ENCODE measurements at places on chromosomes 1 and 21. TPM values are rescaled to one million over a fixed set of nuclear protein-coding genes. Genes with fewer than 3 reads are reported as not detected.

- no peak overlapping the region for H3K4me3 ChIP-seq
- H3K27me3 ChIP-seq = no peaks in the 10 kb centered on the region
- H3K36me3 ChIP-seq = no peaks in the 10 kb centered on the region
- no peaks in the 10 kb centered on the region for H3K4me1 ChIP-seq
- DNase-seq = no peak
Measured at GRCh38 chr1:185487936-185488335, 170.9 kb upstream of the IVNS1ABP start.

GRCh38 chr1:209402697-209403096 is 180.8 kb upstream of the CAMK1G start:
- no peak overlapping the region for H3K4me3 ChIP-seq
- no peaks in the 10 kb centered on the region for H3K4me1 ChIP-seq
- no peaks in the 10 kb centered on the region for H3K36me3 ChIP-seq
- H3K27me3 ChIP-seq = peaks cover 9% of the 10 kb centered on the region
- H3K27ac ChIP-seq = no peak overlapping the region

GRCh38 chr21:20999659-21000058 is 1.4 kb downstream of the NCAM2 start:
- DNase-seq = peak; percentile 47
- H3K27me3 ChIP-seq = peaks cover 25% of the 10 kb centered on the region
- H3K27ac ChIP-seq = no peak overlapping the region
- H3K4me1 ChIP-seq = peaks cover 16% of the 10 kb centered on the region
- no peak overlapping the region for H3K4me3 ChIP-seq

DNA sequence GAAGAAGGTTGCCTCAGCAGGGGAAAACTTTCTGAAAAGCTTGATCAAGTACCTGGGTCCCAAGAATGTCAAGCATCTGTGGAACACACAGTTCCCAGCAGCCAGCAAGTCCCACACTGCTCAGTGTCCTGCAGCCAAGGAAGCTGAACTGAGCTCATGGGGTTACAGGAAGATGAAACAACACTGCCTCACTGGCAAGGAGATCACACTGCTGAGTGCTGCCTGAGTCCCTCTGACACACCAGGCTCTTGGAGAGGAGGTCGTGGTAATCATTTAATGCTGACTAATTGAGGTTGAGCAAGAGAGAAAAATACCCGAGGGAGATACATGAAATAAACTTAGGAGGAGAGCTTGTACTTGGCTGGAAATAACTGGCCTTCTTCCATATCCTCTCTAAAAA is 75.2 kb downstream of the MPZL1 start:
- H3K4me3 ChIP-seq = no peak overlapping the region
- H3K27me3 ChIP-seq = no peaks in the 10 kb centered on the region
- H3K4me1 ChIP-seq = peaks cover 9% of the 10 kb centered on the region
- DNase-seq = peak; percentile 42
- peaks cover 2% of the 10 kb centered on the region for H3K36me3 ChIP-seq

Gene CTH
- 26.0 TPM for total RNA-seq

Gene CLDN17
- total RNA-seq = not detected

Gene FCRL6
- not detected for total RNA-seq

DNA sequence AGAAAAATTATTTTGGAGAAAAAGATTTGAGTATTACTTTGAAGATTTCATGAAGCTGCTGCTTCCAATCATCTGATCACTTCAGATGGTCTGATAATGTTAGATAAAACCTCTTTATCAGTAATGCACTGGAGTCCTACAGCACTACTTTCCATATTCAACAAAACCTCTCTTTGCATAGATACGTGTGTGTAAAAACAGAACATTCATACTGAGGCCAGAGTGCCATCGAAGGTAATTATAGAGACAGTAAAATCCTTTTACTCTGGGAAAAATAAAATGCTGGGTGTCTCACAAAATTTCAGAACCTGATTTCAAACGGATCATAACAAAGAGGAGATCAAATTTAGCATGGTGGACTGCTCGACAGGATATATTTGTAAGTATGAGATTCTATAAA is at the start of gene RGS13:
RGS13 (plus strand) TSS at position 209 of the 400 bp plus-strand sequence. CDS start 8,188 bp downstream, outside the sequence.
- H3K4me1 ChIP-seq = peaks cover 11% of the 10 kb centered on the region
- no peak for DNase-seq
- H3K27me3 ChIP-seq = peaks cover 4% of the 10 kb centered on the region
- no peak within 1 kb of the TSS for H3K27ac ChIP-seq

DNA sequence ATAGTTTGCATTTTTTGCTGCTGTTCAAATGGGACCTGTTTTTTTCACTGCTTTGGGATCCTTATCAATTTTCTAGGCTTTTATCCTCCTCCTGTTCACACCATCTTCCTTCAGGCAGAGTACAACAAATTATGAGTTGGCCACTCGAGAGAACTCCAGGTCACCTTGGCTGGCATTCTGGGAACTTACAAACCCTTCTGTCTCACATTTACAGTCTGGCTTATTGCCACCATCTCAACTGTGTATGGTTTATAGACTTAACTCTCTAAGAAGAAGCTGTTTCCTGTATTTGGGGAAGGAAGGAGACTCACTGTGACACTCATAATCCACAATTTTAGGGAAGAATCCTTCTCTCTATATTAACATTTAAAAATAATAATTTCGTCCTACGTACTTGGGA is 5.4 kb upstream of the ZNF691 start:
- H3K4me3 ChIP-seq = no peak overlapping the region
- DNase-seq = no peak
- no peaks in the 10 kb centered on the region for H3K27me3 ChIP-seq
- no peak overlapping the region for H3K27ac ChIP-seq

Gene PSMB4
- total RNA-seq = 352 TPM

DNA sequence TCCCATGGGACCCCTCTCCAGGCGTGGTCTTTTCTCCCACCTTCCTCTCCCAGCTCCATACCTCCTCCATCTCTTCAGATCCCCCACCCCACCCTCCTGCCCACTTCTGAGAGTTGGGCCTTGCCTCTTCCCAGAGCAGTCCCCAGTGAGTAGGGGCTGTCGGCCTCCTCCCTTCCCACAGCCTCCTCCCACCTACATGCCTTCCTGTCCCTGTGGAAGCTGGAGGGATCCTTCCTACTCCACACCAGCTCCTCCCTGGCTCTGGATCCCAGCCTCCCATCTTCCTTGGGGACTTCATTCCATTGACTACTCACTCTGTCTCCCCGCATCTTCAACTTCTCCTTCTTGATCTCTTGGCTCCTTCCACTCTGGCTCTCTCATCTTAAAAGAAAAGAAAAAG is 24.9 kb downstream of the KCNQ4 start:
- no peak for DNase-seq
- no peak overlapping the region for H3K27ac ChIP-seq

GRCh38 chr1:17216078-17216477 is 11.2 kb downstream of the PADI1 start:
- H3K36me3 ChIP-seq = no peaks in the 10 kb centered on the region
- no peak for DNase-seq
- no peak overlapping the region for H3K27ac ChIP-seq
- peaks cover 34% of the 10 kb centered on the region for H3K27me3 ChIP-seq
- peaks cover 16% of the 10 kb centered on the region for H3K4me1 ChIP-seq
- H3K4me3 ChIP-seq = no peak overlapping the region

- no peaks in the 10 kb centered on the region for H3K27me3 ChIP-seq
- no peaks in the 10 kb centered on the region for H3K4me1 ChIP-seq
- H3K27ac ChIP-seq = no peak overlapping the region
- DNase-seq = no peak
- H3K4me3 ChIP-seq = no peak overlapping the region
Measured at GRCh38 chr1:213947200-213947801, 40.5 kb upstream of the PROX1 start.

Gene ESRRG
- total RNA-seq = not detected

GRCh38 chr1:37995751-37996345 is 6.0 kb upstream of the SF3A3 start:
- peak overlapping the region; percentile 66 for H3K27ac ChIP-seq
- H3K36me3 ChIP-seq = peaks cover 6% of the 10 kb centered on the region
- peak; percentile 59 for DNase-seq
- H3K4me1 ChIP-seq = peaks cover 31% of the 10 kb centered on the region

Gene SELL
- 110 TPM for total RNA-seq

Gene SPRR2A
- total RNA-seq = not detected

DNA sequence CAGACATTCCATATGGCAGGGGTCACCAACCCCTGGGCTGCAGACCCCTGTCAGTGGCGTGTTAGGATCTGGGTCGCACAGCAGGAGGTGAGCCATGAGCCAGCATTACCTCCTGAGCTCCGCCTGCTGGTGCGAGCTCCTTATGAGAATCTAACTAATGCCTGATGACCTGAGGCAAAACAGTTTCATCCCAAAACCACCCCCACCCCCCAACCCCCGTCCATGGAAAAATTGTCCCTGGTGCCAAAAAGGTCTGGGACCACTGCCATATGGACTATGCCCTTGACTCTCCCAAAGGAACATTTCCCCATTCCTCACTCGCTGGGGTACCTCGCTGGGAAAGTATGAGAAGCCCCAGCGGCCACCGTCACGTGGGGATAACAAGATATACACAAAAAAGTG is 6.4 kb upstream of the CPT2 start:
- H3K27ac ChIP-seq = no peak overlapping the region
- H3K27me3 ChIP-seq = no peaks in the 10 kb centered on the region
- H3K4me1 ChIP-seq = no peaks in the 10 kb centered on the region
- H3K4me3 ChIP-seq = no peak overlapping the region
- H3K36me3 ChIP-seq = no peaks in the 10 kb centered on the region

DNA sequence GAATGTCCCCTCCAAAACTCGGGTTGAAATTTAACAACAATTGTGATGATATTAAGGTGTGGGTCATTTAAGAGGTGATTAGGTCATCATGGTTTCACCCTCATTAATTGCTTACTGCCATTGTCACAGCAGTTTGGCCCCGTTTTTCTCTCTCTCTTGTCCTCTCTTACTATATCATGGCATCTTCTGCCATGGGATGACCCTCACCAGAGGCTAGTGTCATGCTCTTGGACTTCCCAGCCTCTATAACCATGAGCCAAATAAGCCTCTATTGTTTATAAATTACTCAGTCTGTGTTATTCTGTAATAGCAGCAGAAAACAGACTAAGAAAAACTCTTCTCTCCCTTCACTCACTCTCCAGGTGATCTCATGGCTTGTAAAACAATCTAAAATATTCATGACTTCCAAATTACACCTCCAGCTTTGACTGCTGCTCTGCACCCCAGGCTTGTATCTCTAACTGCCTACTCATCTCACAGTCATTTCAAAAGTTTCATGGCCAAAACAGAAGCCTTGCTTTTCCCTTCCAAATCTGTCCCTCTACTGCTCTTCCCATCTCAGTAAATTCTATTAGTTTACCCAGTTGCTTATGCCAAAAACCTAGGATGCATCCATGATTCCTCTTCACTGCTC is 9.4 kb upstream of the FAM76A start:
- no peaks in the 10 kb centered on the region for H3K36me3 ChIP-seq
- H3K4me3 ChIP-seq = no peak overlapping the region
- no peak for DNase-seq
- H3K4me1 ChIP-seq = no peaks in the 10 kb centered on the region

Gene RNU1-4
- total RNA-seq = 1,390 TPM

Gene LIPI
- not detected for total RNA-seq

Gene FMO4
- 1.9 TPM for total RNA-seq

DNA sequence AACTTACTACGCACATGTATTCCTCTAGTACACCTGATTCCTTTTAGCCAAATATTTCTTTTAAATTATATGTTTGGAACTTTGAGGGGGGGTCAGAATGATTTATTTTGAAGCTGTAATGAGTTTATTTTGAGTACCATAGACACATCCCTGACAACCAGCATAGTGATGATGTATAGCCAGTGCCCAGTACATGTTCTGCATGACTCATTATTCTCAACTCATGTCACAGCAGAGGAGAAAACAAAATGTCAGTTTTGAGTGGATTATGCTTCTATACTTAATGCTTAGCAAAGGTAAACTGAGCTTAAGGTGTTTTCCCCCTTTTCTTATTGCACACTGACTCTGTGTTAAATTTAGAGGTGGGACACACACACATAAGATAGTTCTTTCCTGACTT is 22.4 kb upstream of the LEPR start:
- no peak overlapping the region for H3K27ac ChIP-seq
- H3K36me3 ChIP-seq = peaks cover 5% of the 10 kb centered on the region
- no peaks in the 10 kb centered on the region for H3K27me3 ChIP-seq
- DNase-seq = no peak
- peaks cover 44% of the 10 kb centered on the region for H3K4me1 ChIP-seq

Gene L1TD1
- not detected for total RNA-seq

Data from activated CD4-positive, alpha-beta memory T cell treated with anti-CD3 and anti-CD28 coated beads for 36 hours (primary cell).